ENCODE measurements at places on chromosomes 7 and 10.

DNA sequence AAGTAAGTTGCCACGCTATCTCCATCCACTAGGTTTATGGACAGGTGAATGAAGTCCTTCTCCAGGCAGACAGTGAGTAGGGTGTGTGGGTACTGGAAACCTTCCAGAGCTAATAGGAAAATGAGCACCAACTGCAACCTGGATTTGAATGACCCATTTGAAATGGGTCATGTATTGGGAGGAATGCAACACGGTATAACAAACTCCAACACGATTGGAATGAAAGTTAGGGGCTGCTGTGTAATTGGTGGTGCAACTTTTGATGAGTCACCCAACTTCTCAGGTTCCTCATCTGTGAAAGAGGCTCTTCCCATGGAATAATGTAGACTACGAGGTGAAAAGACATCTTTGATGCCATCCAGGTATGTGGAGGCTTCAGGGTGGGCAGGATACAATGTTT, 241.4 kb upstream of the PODXL start:
- no peak for ATAC-seq

GRCh38 chr10:92142949-92143348, 147.9 kb downstream of the CPEB3 start:
- no peak for ATAC-seq

DNA sequence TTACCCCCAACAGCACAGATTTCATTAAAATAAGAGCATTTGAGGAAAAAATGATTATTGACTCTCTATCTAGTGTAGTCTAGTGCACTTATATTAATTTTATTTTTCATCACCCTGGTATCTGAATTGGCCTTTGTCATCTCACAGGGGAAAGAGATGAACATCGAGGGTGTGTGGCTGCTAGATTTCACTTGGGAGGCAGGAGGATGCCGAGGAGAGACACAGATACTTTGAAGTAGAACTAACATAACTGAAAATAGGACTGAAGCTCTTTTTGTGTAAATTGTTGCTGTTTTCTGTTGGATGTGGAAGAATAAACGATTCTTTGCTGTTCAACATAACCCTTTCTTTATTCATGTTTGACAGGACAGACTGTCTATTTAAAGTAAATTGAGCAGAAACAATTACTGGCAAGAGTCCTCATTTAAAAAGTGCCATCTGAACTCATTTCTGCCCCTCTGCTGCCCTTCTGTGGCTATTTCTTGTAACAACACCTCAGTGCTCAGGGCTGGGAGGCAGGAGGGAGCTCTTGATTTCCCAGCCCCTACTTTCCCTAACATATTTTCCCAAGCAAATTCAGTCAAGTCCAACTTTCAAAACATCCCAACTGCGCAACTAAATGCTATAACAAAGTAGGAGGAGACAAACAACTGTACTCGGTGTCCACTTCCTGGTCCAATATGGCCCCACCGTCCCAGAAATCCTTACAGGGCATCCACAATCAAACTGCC, 15.6 kb downstream of the LYZL1 start:
- ATAC-seq, result no peak

DNA sequence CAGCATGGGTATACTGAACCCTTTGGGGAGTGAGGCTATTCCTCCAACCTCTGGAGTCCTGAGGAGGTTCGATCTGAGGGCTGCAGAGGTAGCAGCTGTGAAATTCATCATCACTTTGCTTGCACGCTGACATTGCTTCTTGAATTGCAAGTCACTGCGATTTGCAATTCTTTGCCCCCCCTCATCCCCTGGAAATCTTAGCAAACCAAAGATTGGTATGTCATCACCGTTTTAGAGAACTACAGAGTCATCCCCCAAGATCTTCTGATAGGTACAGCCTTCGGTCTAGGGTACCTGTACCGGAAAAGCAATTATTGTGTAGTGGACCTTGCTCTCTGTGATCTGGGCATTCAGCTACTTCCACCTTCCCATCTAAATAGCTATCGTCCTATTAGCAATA, 192.6 kb downstream of the KLF6 start:
- no peak for ATAC-seq

DNA sequence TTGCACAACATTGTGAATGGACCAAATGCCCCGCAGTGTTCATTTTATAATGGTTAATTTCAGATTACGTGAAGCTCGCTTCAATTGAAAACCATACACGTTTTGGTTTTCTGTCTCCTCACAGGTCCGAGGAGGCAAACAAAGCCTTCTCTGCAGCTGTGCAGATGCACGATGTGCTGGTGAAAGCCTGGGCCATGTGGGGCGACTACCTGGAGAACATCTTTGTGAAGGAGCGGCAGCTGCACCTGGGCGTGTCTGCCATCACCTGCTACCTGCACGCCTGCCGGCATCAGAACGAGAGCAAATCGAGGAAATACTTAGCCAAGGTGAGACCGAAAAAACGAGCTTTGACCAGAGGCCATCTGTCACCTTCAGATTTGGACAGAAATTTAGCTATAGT, 110.3 kb downstream of the TRRAP start:
- ATAC-seq, result no peak

GRCh38 chr10:127563718-127564553, 14.8 kb downstream of the NPS start:
- no peak for ATAC-seq

GRCh38 chr7:84697506-84697905, 489.4 kb downstream of the SEMA3D start:
- no peak for ATAC-seq

DNA sequence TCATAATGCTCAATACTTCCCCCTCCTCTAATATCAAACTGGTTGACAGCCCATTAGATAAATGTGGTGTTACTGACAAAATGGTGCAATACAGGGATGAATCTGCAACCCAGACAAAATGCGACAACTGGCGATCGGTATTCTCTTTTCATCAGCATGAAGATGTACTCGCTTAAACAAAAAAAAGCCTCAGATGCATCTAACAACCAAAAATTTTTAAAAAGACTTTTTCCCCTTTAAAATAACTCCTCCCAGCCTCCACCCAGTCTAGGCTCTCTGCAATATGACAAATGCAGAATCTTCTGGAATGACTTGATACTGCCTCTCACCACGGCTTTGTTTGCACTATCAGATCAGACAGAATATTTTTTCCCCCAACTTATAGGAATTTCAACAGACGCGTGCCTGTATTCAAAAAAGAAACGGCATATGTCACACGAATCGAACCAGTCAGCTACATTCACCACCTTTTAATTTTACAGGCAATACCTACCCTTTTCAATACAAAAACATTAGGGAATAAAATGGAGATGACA, 1.2 kb downstream of the YWHAG start:
- no peak for ATAC-seq

GRCh38 chr7:2525658-2526630, 6.4 kb downstream of the LFNG start:
- no peak for ATAC-seq

GRCh38 chr7:137266764-137267163, 76.8 kb downstream of the PTN start:
- no peak for ATAC-seq

GRCh38 chr7:39898867-39899266, 51.2 kb upstream of the CDK13 start:
- no peak for ATAC-seq

- no peak for ATAC-seq
Observed at GRCh38 chr10:88374392-88375175, 208.5 kb downstream of the RNLS start.

- no peak for ATAC-seq
Observed at GRCh38 chr10:100993986-100994708, 5.5 kb upstream of the LZTS2 start.

DNA sequence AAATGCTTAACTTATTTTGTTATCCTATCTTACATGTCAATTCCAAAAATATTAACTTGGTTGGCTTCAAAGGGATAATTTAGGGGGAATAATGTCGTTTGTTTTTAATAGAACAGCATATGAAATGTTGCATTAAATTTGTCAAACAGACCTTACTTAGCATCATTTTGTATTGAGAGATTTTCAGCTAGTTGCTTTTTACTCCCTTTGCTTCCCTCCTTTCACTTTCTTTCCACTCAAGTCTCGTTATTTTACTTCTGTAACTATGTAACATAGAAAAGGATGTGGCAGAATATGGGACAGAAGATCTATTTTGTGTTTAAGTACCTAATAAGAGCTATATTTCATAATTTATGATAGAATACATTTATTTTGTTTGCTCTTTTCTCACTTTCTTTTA, 2.6 kb downstream of the PHYHIPL start:
- no peak for ATAC-seq

GRCh38 chr10:38032886-38033285, 22.4 kb downstream of the ZNF33A start:
- ATAC-seq, result no peak

DNA sequence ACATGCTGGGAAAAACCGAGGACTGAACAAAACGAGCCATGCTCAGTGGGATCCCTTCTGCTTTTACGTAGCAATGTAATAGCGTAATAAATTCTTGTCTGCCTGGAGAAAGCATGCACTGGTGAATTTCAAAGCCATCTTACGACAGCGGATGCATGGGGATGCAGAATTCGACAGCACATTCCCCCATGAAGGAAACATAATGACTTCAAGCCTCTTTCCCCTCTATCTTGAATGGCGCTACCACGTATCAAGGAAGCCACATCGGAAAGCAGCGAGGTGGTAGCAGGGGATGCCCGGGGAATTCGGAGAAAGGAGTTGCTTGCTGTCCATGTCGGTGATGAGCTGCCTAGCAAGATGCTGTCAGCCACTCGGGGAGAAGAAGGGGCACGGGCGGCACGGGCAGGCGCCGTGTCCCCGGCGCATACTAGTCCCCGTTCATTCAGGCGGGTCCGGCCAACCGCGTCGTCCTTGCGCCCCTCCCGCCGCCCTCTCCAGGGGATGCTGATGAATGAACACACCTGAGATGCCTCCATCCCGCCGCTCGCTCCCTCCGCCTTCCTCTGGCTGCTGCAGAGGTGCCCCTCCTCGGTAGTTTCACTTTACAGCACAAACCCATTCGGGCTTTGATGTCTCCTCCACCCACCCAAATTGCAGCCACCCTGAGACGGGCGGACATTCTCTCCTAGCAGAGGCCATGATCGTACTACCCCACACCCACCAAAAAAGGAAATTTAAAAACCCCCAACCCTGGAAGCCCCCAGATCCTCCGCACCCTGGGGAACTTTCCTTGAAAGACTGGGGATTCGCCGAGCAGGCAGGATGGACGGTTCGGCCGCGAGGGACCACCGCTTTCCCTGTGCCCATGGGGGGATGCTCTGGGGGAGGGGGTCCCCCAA, 644 bp downstream of the SORBS1 start:
- peak; percentile 31 for ATAC-seq

DNA sequence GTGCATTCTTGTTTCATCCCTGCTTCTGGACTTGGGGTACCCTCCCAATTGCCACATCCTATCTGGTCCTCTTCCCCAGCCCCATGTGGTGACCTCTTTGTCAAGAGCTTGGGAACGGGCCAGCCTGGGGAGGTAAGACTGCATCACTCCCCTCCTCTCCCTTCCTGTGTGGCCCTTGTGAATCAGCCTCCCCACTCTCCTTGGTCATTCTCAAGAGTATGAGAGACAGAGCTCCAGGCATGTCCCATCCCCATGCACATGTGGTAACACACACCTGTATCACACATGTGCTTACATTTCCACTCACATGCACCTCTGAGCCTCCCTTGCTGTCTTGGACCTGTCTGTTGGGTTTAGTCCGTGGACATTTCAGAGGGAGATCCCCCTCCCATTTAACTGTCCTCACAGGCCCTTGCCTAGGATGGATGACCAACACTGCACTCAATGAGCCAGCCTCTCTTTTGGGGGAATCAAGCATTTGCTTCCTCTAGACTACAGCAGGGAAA, 2.6 kb downstream of the MRPL43 start:
- ATAC-seq, result no peak

- ATAC-seq, result peak; percentile 81
Observed at GRCh38 chr7:137934941-137935883, 66.7 kb downstream of the CREB3L2 start.

DNA sequence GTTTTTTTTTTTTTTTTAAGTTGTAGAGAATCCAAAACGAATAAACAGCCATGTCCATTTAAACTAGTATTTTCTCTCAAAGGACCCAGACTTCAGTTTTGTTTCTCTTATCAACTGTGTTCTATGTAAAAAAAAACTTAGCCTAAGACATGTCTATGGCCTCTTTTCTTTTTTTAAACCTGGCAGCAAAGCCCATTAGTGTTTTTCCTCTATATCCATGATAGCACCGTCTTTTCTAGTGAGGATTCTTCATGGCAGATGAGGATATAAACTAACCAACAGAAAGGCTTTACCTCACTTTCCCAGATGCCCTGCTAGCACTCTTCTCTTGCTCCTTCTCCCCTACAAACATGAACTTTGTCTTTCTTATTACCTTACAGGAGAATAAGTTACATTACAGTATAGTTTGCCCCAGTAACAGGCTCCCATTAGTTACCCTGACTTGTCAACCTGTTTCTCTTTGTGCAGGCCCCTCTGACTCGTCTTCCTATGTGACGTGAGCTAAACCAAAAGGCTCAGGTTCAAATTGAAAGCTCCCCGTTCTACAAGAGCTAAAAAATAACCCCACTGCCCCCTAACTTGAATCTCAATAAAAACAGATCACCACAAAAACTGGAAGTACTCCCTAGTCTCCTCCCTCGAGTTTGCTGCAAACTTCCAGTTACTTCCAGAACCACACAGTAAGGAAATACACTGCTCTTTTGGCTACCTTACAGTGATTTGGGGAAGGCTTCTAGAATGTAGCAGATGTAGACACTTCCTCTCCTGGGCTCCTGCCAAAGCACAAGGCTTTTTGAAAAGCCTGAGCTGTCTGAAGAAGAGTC, 20.1 kb downstream of the P4HA1 start:
- ATAC-seq, result peak; percentile 71

- ATAC-seq, result peak; percentile 84
Observed at GRCh38 chr10:103470761-103471653, 8.0 kb downstream of the CALHM3 start.

GRCh38 chr10:126143117-126143516, 245.2 kb downstream of the ADAM12 start:
- ATAC-seq, result no peak

DNA sequence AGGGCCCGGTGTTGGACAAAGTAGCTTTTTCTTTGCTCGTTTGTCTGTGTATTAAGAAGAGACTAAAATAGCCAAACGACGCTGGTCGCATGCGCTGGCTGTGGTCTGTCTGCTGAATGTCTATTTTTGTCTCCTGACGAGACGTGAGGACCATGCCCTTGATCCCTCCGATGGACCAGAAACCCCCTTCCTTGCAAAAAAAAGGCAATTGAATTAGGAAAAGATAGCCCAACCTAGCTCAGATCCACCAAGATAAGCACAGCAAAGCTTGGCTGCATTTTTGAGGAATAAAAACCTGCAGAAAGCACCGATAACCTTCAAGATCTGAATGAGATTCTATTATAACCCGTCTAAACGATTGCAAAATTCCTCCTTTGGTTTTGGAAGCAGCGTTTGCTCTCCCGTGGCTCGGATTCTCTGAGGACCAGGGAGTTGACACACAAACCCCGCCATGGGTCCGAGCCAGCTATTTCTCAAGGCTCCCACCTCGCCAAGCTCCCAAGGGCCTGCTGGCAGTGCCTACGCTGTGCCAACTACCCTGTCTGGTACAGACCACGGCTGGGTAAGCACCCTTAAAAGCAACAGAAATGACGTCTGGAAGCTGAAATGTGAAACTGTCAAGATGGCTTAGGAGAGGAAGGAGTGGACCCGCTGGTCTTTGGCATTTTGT, 17.7 kb upstream of the TTYH3 start:
- ATAC-seq, result no peak

GRCh38 chr10:35495521-35496119, 109.5 kb upstream of the GJD4 start:
- ATAC-seq, result no peak
